Left lobe of liver (tissue), 2 donors: ENCODE measurements at places on chromosomes 1 and 21. TPM values are rescaled to one million over a fixed set of nuclear protein-coding genes. Genes with fewer than 3 reads are reported as not detected.
A peak's percentile ranks its signal among the peaks of the same experiment; 100 is the strongest.

DNA sequence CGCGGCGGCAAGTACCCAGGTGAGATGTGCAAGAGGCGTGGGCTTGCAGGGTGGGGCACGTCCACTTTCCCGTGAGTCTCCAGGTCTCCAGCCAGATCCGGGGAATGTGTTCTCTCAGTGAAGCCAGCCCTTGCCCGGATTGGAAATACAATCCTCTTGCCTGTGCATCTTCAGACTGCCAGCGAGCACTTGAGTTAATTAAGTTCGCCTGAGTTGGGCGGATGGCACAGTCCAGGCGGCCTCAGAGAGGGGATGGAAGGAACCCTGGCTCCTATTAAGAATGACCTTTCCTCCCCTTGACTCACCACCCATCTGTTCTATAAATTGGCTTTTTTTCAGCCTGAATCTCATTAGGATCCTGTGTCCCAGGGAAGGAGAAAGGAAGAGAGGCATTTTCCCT, 33.3 kb upstream of the CNTN2 start:
- no peak for DNase-seq

DNA sequence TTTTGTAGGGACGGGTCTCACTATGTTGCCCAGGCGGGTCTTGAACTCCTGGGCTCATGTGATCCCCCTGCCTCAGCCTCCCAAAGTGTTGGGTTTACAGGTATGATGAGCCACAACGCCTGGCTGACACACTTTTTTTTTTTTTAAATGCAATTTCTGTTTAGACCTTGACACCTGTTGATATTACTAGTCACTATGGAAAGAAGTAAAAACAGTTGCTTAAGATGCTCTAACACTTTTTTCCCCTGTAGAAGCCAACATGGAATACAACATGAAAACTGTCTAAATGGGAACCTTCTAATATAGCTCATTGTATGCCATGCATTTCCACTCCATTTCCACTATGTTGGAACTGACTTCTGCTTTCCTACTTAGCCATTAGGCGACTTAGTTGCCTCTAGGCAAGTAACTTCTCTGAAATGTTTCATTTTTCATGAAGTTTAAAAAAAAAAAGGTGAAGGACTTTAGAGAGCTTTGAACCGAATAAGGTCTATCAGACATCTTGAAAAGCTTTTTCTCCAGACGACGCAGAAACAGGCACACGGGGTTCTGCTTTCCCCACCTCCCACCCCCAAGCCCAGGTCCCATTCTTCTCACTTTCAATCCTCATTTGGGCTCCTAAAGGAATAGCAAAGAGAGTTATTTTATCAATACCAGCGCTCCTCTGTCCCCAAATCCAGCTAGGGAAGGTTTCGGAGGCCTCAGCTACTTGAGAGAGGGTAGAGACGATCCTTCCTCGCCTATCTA, 648 bp upstream of the DR1 start:
- DNase-seq: no peak

- peak; percentile 96 for DNase-seq
These were observed at the start of gene IL6R for GRCh38 chr1:154404984-154405746. Gene IL6R, plus strand, starts transcription at chr1:154405343. Its CDS starts 287 bp downstream, at chr1:154405630.

DNA sequence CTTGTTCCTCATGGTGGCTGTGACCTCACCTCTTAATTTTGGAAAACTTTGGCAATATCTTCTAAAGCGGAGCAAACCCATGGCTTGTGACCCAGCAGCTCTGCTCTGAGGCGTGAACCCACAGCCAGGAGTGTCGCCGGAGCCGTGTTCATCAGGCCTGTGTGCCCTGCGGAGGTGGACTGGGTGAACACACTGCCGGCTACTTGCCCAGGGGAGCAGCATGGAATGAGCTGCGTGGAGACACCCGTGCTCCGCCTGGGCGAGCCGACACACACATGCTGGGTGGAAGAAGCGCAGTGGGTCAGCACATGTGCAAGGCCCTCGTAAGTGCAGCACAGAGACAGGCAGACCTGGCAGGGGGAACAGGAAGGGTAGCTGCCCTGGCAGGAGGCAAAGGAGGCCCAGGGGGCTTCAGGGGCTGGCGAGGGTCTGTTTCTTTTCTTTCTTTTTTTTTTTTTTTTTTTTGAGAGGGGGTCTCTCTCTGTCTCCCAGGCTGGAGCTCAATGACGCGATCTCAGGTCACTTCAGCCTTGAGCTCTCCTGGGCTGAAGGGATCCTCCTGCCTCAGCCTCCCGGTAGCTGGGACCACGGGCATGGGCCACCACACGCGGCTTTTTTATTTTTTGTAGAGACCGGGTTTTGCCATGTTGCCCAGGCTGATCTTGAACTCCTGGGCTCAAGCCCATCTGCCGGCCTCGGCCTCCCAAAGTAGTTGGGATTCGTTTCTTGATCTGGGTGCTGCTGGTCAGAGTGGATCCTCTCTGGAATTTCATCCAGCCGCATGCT, 41.8 kb downstream of the AGPAT3 start:
- no peak for DNase-seq

GRCh38 chr1:90339811-90340210, 344.9 kb downstream of the ZNF326 start:
- no peak for DNase-seq

The IVL gene
- total RNA-seq: not detected

DNA sequence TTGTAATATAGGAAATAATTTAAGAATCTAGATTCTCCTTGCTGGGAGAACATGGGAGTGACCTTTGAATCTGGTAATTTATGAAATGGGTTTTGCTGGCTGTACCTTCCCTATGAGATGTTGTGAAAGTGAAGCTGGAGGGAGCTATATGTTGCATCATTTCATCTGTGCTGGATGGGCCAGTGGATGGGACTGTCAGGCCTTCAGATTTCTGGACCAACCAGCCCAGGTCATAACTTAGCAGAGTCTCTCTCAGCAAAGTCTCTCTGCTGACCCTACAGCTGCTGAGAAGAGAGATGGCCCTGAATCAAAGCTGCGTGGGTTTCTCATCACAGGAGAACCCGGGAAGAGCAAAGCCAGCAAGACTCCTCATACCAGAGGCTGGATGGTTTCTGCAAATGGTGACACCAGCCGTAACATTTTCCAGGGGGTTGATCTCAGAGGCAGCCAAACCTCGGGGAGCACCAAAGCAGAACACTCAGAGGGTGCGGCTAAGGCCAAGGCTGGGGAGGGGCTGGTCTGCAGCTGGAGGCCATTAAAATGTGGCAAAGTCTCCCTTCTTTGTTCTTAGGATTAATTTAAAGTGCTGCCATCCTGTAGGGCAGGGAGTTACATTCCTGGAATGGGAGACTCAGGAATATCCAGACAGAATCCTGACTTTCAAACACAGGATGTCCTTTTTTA, 18.2 kb upstream of the PTGFRN start:
- no peak for DNase-seq
